ENCODE measurements at places on chromosomes 12 and 14.

DNA sequence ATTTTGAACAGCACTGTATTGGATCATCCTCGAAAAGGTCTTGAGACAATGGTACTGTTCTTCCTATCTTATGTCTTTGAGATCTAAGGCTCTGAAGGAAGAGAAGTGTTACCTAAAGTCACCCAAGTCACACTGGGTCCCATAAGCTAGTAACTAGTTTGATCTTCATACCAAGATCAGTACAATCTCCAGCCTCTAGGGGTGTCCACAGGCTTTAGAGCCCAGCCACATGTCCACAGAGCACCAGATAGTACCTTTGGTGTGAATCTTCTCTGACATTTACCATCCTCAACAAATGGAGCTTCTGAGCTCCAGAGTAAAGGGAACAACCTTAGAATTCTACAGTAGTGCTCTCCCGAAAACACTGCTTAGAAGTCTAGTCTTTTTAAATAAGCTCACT lies 78.7 kb downstream of the KSR2 start:
- DNase-seq = no peak

DNA sequence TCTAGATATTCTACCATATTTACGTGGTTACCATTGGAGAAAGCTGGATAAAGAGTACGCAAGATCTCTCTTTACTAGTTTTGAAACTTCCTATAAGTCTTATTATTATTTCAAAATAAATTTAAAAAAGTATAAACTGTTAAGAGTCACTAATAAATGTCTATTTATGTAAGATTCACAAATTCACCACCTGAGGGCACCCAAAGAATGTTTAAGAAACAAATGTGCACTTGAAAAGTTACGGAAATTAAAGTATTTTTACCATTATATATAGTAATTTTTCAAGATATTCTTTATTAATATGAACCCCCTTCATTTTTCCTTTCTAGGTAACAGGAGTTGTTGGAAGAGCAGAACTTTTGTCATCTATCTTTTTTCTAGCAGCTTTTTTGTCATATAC lies 11.9 kb downstream of the TMTC3 start:
- DNase-seq = no peak

DNA sequence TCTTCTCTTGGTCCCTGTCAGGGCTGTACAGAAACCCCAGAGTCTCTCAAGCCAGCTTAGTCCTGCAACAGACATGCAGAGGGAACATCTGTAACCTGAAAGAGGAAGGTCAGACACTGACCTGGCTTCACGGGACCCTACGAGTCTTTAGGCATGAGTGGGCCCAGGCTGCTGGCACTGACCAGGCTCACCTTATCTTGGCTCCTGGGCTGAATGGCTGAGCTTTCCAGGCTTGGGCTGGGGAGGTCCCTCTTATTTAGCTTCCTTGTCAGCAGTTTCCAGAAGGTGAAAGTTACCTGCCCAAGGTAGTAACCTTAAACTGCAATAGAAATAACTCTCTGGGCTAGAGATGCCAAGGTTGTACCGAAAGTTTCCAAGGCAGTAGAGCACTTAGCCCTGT lies 58.4 kb upstream of the FUT8 start:
- DNase-seq = no peak

DNA sequence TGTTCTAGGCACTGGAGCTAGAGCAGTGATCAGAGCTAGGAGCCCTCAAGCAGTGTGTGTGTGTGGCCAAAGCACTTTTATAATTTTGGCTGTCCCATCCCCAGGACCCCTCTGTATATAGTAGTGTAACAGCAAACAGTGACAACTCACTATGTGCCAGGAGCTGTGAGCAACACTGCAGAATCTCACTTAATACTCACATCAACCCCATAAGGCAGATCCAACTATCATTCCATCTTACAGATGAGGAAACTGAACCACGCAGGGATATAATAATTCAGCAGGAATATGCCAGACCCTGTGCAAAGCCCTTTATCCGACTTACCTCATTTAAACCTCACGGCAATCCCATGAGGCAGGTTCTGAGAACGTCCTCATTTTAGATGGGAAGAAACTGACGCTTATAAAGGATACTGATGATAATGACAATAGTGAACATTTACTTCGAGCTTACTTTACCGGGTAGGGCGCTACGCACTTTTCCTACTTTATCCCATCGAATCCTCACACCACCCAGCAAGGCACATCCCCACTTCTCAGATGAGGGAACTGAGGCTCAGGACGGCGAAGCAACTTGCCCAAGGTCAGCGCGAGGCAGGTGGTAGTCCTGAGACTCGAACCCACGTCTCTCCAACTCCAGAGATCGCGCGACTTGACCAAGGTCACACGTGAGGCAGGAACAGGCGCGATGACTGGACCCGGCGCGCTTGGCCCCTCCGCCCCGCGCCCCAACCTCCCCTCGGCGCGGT lies 687 bp downstream of the RAB35 start:
- DNase-seq = peak; percentile 34

- DNase-seq = no peak
These were observed 918.7 kb downstream of the AACS start for GRCh38 chr12:125983784-125984500.

All from NCI-H1417 (cell line).